Hematopoietic multipotent progenitor cell treated with erythropoietin and hydrocortisone succinate and interleukin-3 and kit ligand, for 15 days (in vitro differentiated cells): ENCODE measurements at places on chromosomes 5 and 9.

- no peak for DNase-seq
Measured at GRCh38 chr9:511861-512260, 297.2 kb downstream of the DOCK8 start.

DNA sequence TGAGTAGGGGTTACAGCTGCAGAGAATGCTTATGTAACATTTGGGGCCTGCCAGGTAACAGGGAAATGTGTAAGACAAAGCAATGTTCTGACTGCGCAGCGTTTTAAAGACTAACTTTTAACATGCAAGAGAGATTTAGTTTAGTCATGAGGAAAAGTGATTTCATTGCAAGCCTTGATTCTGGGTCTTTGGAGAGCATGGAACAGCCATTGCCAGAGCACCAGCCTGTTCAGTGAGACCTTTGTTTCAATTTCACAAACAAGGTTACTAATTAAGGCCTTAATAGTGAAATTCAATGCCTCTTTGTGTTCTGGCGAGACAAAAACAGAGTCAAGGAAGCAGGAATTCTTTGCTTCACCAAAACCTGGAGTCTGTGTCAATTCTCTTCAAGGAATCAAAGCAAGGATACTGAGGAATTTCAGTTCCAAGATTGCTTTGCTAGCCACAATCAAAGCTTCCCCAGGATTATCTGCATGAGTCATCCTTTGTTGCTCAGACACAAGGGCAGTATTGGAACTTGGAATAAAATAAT is 14.4 kb downstream of the CKMT2 start:
- DNase-seq = no peak

- DNase-seq = no peak
Measured at GRCh38 chr5:936149-937144, 43.8 kb downstream of the TRIP13 start.

- DNase-seq = no peak
Measured at GRCh38 chr5:72624641-72625236, 117.5 kb upstream of the ZNF366 start.

- DNase-seq = no peak
Measured at GRCh38 chr5:11509793-11510192, 394.5 kb downstream of the CTNND2 start.

DNA sequence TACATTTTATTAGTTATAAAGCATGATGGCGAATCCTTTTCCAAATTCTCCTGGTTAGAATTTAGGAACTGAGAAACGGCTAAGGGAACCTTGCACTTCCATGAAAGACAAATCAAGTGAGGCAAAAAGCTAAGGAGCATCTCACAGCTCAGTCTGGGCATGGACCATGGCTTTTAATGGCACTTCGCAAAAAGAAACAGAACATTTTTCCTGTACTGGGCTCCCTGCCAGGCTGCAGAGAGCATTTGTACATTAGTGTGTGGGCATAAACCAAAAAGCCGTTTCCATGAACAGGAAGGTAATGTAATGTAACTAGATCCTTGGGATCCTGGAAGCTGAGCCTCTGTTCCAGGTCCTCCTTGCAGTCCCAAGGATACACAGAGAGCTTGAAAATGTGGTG is 354.2 kb downstream of the MRPS30 start:
- no peak for DNase-seq

DNA sequence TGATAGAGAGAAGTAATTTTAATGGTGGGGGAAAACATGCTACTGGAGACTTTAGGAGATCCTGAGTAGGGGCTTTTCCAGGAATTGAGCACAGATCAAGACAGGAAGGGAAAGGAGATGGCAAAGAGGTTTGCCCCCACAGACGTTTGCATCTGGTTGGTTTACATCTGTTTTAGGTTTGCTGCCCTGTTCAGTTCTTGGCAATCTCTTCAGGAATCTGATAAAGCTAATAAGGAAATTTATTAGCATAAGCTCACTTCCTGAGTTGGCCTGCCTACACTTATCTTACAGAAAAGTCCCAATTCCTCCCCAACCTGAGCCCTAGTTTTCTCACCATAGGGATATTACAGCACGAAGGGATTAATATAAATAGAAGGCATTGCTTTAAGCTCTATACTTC is 3.4 kb upstream of the CFAP95 start:
- DNase-seq = no peak

DNA sequence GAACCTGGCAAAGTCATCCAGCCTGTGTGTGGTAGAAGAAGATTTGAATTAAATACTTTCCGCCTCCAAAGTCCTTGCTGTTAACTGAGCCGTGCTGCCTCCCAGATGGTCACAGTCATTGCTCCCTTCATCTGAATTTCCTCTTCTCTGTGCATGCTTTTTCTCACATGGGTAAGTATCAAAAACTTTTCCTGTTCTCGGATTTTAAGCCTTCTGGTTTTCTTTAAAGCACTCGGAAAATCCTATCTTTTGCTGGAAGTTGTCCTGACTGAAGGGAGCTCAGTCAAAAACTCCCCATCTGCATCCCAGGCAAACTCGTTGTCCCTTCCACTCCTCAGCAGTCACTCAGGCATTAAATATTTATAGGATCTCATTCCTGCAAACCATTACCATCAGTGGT is 290.0 kb upstream of the PIK3R1 start:
- DNase-seq = no peak

DNA sequence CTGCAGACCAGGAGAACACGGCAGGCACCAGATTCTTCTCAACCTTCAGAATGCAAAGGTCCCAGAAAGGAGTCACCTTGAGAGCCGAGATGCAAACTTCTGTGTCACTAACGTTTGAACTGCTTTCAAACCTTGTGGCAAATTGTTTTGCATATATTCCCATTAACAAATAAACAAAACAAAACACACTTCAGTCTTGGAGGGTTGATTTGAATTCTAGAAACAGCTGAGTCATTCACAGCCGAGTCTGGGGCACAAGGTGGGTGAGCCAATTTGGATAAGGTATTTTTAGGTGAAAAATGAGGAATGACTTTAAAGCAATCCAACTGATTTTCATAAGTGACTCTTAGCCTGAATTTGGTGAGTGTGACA is 38.8 kb upstream of the ANKRD33B start:
- no peak for DNase-seq

GRCh38 chr5:120367896-120368634 is 96.0 kb upstream of the PRR16 start:
- no peak for DNase-seq

GRCh38 chr9:104999136-104999535 is 71.2 kb upstream of the ABCA1 start:
- no peak for DNase-seq

- DNase-seq = no peak
Measured at GRCh38 chr5:135007749-135008363, 26.2 kb downstream of the PITX1 start.

GRCh38 chr5:69166686-69167492 is at the start of gene CCNB1:
Gene CCNB1 (plus strand): TSS chr5:69167150. CDS start chr5:69167263, 113 bp downstream.
- DNase-seq = peak; percentile 99

- no peak for DNase-seq
Measured at GRCh38 chr9:18668944-18669343, 195.0 kb downstream of the ADAMTSL1 start.

DNA sequence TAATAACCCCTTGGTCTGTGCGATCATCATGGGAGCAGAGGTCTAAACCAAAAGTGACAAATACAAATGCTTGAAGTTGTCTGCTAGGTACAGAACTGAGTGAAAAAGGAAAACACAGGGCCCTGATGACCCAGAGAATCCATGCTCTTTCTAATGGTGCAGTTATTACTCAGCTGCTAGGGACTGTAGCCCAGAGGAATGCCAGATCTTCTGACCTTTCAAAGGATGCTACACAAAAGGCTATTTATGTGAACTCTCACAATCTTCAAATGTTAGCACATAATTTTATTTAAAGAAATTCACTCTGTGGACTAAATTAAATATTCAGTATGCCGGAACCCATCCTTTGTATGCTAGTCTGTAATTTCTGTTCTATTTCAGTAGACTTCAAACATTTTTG is 79.9 kb downstream of the PRR16 start:
- DNase-seq = no peak

DNA sequence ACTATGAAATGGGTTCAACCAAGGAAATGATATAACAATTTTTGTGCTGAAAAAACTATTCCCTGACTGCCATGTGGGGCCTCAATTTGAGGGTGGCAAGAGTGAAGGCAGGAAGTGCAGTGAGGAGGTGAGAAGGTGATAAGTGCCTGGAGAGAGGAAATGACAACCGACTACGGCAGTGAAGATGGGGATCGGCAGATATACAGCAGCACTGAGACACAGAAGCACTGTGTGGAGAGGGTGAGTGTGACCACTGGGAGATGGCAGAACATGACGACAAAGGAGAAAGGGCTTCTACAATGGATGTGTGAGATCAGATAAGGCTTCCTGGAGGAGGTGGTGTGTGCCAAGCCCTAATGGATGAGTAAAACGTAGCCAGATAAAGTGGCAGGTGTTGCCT is 271.8 kb downstream of the TRIM32 start:
- DNase-seq = no peak

GRCh38 chr5:32030222-32030621 is 143.9 kb downstream of the GOLPH3 start:
- no peak for DNase-seq

GRCh38 chr5:104967806-104968410 is 1405.3 kb upstream of the NUDT12 start:
- no peak for DNase-seq

DNA sequence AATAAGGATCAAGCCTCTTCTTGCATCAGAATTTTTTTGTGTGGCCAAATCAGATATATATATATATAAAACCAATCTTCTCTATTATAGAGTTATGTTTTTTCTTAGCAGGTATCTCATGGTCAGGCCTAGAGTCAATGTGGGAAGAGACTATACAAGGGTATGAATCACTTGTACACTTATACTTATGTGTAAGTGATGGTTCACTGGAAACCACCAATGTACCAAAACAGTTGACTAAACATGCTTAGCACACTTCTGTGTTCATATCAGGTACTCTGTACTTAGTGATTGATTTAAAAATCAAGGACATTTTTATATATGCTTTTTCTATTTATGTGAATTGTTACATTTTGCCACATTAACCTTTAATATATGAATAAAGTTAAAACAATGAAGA is 92.6 kb downstream of the CWC27 start:
- no peak for DNase-seq

- peak; percentile 72 for DNase-seq
Measured at GRCh38 chr5:138180183-138180782, 1.4 kb downstream of the KIF20A start.

GRCh38 chr5:82657033-82657699 is 379.0 kb upstream of the RPS23 start:
- DNase-seq = no peak

DNA sequence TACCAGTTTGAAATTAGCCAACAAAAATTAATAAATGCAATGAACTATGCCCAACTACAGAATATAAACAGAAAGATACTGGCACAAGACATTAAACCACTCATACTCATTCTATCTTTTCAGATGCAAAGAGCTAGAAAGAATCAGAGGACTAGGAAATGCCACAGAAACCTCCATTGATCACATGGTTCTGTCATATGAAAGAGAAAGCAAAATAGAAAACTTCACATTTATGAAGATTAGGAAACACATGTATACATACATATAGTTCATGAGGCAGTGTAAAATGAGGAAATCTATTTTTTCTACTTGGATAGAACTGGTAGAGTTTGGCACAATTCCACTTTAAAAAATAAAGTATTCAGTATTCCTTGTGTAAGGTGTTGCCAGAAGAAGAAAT is 275.1 kb upstream of the PTGER4 start:
- no peak for DNase-seq

- no peak for DNase-seq
Measured at GRCh38 chr5:105740242-105740641, 1930.5 kb downstream of the EFNA5 start.

- no peak for DNase-seq
Measured at GRCh38 chr9:136407911-136408310, 2.5 kb downstream of the ENTR1 start.

- DNase-seq = no peak
Measured at GRCh38 chr5:80268916-80269315, 13.1 kb upstream of the SERINC5 start.

DNA sequence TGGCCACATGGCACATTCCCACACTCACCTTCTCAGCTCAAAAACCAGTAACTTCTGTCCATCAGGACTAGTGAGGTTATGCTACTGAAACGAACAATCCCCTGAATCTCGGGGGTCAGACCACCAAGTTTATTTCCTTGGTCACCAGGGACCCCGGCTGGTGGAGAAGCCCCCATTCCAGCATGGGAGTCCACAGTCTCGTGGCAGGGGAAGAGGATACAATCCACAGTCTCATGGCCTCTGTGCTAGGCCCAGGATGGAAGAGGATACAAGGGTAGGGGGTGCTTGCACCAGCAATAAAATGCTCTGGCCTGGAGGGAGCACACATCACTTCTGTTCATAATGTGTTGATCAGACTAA is 7.4 kb upstream of the CARD19 start:
- DNase-seq = no peak

DNA sequence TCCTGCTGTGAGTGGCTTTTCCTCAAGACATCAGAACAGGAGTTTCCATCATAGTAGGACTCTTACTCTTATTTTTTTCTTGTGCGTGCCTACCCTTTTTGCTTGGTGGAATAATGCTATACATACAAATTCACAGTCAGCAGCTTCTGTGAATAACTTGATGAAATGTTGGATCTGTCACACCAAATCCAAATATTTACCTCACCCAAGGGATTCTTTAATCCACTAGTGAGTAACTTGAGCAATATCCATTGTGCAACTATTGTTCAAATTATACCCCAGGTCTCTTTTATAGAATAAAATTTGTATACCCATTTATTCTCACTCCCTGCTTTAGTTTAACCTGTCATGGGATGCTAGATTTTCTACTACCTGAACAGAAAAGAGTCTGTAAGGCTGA is 1078.3 kb upstream of the EDIL3 start:
- no peak for DNase-seq

GRCh38 chr9:27581826-27582225 is 8.5 kb upstream of the C9orf72 start:
- no peak for DNase-seq
